Breast epithelium (tissue), 4 donors: ENCODE measurements at places on chromosomes 4 and X.

DNA sequence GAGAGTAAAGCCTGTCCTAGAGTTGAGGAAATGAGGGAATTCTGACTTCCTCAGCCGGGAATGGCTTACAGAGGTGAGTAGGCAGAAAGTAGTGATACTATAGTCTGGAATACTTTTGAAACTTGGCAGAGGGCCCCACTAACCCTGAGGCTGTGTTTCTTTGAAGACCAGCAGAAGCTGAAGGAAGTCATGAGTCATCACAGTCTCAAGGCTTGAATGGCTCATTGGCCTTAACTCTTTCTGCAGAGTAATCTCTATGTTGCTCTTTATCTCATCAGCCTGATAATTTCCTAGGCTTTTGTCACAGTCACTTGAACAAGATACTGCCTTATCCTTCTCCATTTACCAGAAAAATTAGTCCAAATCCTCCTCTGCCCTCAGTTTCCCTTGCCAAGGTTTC lies 80.8 kb downstream of the ANKRD50 start:
- no peaks in the 10 kb centered on the region for H3K36me3 ChIP-seq
- no peak overlapping the region for H3K4me3 ChIP-seq
- H3K27me3 ChIP-seq = no peaks in the 10 kb centered on the region
- DNase-seq = peak; percentile 58

- no peaks in the 10 kb centered on the region for H3K27me3 ChIP-seq
- H3K4me1 ChIP-seq = no peaks in the 10 kb centered on the region
- H3K27ac ChIP-seq = peak overlapping the region; percentile 34
- H3K36me3 ChIP-seq = no peaks in the 10 kb centered on the region
These were observed 745 bp downstream of the TRIM2 start for GRCh38 chr4:153204728-153205648.

GRCh38 chrX:152904151-152905080 lies 6.5 kb downstream of the ZNF185 start:
- DNase-seq = no peak
- no peaks in the 10 kb centered on the region for H3K4me1 ChIP-seq
- H3K27ac ChIP-seq = no peak overlapping the region
- no peak overlapping the region for H3K4me3 ChIP-seq
- no peaks in the 10 kb centered on the region for H3K36me3 ChIP-seq

- no peak overlapping the region for H3K4me3 ChIP-seq
- H3K27me3 ChIP-seq = no peaks in the 10 kb centered on the region
- no peak overlapping the region for H3K27ac ChIP-seq
- no peaks in the 10 kb centered on the region for H3K4me1 ChIP-seq
- H3K36me3 ChIP-seq = no peaks in the 10 kb centered on the region
- DNase-seq = no peak
These were observed 68.7 kb downstream of the PAK3 start for GRCh38 chrX:111164728-111165127.

DNA sequence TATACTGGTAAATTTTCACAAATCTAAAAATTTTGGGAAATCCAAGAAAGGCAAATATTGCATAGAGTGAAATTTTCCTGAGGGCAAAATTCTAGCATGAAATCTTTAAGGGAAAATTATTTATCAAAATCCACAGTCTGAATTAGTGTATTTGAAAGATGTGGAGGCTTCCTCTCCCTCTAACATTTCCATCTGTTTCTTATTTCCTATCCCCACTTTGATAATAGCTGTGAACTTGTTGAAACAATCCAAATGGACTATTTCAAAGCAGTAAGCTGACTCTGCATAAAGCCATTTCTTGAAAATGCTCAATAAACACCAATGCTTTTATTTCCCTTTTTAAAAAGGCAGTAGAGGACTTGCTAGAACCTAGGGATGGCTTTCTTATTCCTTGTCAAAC lies 107.3 kb upstream of the PABPC4L start:
- H3K4me3 ChIP-seq = no peak overlapping the region
- H3K36me3 ChIP-seq = no peaks in the 10 kb centered on the region
- H3K27ac ChIP-seq = no peak overlapping the region
- no peaks in the 10 kb centered on the region for H3K27me3 ChIP-seq
- H3K4me1 ChIP-seq = no peaks in the 10 kb centered on the region
- DNase-seq = no peak
